ENCODE measurements at places on chromosomes 4 and X.

GRCh38 chr4:79854856-79855502 is 218.1 kb downstream of the ANTXR2 start:
- no peak for DNase-seq

DNA sequence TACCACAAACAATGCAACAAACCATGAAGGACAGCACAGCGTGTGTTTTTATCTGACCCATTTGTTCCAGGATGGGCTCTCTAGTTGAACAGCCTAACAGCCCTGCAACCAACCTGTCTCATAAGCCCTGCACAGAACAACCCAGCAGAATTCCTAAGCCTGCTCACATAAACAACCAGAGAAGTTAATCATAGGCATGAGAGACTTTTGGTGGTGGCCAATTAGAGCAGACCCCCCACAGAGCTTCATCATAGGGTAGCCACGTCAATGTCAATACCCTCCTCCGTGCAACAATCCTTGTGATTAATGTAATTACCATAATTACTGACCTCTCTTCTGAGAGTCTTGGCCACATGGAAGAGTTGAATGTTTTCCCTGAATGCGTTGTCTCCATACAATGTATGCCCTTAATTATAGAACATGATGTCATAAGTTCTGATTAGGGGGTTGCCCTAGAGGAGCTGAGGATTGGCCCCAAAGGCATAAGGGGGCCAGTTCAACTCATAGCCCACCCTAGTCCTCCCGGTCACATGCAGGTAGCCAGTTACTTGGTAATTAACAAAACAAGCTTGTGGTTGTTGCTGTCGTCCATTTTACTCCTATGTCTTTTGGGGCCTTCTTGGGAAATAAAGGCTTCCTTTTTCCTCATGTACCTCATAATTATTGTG is 92.7 kb downstream of the SYNPO2 start:
- no peak for DNase-seq

DNA sequence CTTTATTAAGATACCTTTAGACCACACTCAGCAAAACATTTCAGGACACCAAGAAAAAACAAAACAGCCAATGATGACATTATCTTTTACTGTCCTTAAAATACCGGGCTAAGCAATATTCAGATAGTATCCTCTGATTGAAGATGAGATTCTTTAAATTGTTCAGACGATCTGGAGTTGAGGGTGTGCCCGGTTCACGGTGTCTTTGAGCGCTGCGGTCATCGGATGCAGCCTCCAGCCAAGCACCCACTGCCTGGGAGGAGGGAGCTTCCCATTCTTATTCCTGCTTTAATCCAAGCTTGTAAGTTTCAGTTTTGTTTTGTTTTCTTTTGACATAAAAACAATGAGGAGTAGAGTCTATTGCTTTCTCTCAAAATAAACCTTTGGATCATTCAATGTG is 14.1 kb downstream of the FAM149A start:
- DNase-seq, result no peak

- DNase-seq, result no peak
These were observed 678 bp downstream of the BMP3 start for GRCh38 chr4:81030981-81031791.

GRCh38 chrX:2511326-2511725 is 10.6 kb upstream of the DHRSX start:
- DNase-seq, result no peak

DNA sequence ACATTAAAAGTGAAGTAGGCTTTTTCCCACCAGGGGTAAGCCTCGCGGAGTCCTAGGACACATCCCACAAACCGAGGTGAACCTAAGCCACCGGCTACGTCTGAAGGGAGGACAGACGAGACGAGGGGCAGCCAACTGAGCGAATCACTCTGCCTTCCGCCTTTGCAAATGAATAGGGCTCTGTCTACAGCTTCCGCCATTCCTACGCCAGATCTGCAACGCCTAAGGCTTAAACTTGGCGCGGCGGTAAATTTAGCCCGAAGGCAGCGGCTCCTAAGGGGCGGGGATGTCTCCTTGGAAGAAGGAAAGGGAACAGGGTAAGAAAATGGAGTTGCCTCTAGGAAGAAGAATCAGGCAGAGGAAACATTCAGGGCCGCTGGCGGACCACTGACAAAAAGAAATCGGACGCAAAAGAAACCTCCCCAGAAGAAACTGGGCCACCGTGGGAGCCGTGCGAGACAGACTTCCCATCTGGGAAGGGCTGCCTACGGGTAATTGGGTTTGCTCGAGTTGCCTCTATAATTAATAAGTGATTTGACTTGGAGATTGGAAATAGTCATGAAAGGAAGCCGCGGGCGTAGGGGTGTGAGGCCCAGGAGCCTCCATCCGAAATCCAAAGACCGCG is 90.5 kb downstream of the BCOR start:
- no peak for DNase-seq

- DNase-seq, result no peak
These were observed 15.3 kb downstream of the SEPTIN6 start for GRCh38 chrX:119677654-119677981.

DNA sequence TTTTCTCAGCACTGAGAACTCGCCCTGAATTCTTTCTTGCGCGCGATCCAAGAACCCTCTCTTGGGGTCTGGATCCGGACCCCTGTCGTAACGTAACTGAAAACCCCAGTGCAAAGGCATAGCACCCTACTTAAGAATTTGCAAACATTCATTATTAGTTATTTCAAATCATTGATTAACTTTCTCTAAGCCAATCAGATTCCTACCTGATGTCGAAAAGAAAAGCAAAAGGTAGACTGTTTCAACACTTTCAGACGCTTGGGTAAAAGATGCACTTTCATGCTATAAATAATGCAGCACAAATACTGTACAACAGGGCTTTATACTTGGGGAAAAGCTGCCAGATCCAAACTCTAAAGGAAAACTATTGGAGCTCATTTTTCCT is 817 bp upstream of the WDR19 start:
- no peak for DNase-seq

DNA sequence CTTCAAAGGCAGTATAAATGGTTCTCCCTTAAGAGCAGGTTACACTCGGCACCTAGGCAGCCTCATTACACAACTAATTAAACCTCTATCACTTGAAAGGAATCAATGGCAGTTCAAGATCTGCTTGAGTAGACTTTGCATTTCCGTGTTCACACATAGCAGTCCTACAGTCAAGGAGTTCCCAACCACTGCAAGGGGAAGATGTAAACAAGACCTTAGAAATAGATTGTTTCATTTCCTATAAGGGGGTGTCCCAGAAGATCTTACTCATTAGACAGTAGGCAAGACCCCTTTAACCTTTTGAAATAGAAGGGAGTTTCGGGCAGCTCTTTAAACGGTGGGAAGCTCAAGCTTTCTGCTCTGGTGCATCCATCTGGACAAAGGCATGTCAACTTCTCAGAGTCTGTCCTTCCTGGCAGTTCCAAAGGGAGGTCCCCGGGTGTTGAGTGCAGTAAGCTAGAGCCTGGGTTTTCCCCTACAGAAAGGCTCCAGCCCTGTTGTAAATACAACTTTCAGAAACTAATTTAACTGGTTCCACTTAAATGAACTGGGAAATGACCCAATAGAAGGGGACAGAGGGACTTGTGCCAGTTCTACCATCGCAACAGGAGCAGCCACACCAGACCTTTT is 150.8 kb downstream of the RBMX2 start:
- DNase-seq, result no peak

- no peak for DNase-seq
These were observed 2.4 kb downstream of the ZNF141 start for GRCh38 chr4:340011-340410.

- DNase-seq, result no peak
These were observed 1.7 kb downstream of the MAGEC3 start for GRCh38 chrX:141839856-141840255.

DNA sequence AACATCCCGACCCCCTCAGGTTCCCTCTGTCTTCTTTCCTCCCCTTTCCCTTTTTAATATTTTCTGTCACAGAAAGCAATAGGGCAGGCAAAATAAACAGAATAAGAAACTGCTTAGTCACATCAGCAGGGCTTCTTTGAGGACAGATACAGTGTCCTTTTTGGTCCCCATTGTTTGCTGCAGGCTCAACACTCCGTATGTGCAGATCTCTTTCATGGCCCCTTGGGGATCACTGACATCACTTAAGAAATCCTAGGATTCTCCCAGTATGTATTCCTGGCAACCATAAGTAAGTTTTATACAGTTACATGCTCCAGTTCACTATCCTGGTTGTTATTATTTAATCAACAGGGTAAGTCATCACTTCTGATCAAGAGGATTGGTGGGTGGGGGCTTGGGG is 448.0 kb downstream of the NKX6-1 start:
- DNase-seq, result no peak

GRCh38 chr4:138185859-138186645 is 56.1 kb downstream of the SLC7A11 start:
- no peak for DNase-seq

- no peak for DNase-seq
These were observed 73.5 kb upstream of the RAP2C start for GRCh38 chrX:132292793-132293192.

DNA sequence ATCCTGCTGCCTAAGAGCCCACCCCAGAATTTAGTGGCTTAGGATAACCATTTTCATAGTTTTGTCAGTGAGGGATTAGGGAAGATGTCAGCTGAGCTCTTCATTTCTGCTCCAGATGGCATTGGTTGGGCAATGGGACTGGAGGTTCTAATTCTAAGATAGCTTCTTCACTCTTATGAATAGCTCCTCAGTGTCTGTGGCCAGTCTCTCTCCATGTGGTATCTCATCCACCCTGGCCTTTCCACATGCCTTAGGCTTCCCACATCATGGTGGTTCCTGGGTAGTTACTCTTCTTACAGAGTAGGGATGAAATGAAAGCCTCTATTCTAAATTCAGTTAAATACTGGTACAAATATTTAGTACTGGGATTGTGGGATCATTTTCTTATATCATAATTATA is 31.3 kb downstream of the REPS2 start:
- no peak for DNase-seq

GRCh38 chr4:141099326-141099725 is 33.9 kb downstream of the RNF150 start:
- no peak for DNase-seq

GRCh38 chr4:87853108-87853507 is 20.3 kb downstream of the MEPE start:
- no peak for DNase-seq

DNA sequence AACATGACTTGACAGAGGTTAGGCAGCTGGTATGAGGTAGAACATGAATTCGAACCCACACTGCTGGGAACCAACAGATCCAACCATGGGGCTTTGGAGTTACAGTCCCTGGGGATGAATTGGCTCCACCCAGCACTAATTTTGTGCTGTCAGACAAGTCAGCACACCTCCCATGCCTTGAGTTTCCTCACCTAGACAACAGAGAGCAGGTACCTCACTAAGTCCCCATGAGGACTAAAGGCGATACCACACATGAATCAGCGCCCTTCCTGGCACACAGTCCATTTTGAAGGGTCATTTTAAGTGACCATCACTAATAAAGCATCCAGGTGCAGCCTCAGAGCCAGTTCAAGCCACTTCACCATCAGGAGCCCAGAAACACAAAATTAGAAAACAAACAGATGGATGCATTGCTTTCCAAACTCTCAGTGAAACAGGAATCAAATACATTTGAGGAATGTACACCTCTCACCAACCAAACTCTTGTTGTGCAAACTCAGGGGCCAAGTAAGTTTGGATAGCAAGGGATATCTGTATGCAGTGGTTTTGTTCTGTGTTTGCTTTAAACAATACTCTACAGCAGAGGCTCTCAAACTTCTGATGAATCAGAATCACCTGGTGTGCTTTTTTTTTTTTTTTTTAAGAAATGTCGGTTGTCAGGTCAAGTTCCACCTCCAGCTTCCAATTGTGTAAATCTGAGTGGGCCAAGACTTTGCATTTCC is 10.1 kb downstream of the IDS start:
- no peak for DNase-seq

- DNase-seq, result no peak
These were observed 12.7 kb downstream of the GRPR start for GRCh38 chrX:16136080-16136479.

GRCh38 chr4:176549161-176549865 is 229.5 kb downstream of the SPCS3 start:
- no peak for DNase-seq

- DNase-seq, result no peak
These were observed 134.8 kb downstream of the NAP1L3 start for GRCh38 chrX:93538575-93538974.

- DNase-seq, result no peak
These were observed 558.9 kb upstream of the TENM3 start for GRCh38 chr4:181684310-181684709.

DNA sequence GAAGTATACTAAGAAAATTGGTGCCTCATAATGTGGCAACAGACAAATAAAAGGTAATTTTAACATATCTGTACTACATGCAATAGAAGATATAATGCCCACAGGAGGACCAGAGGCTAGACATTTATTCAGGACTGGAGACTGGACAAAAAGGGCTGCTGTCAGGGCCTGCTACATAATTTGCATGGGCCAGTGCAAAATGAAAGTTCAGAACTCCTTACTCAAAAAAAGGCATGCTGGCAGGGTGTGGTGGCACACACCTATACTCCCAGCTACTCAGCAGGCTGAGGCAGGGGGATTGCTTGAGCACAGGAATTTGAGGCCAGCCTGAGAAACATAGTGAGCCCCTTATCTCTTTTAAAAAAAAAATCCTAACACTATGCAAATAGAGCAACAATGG is 12.4 kb upstream of the MAOA start:
- DNase-seq, result no peak
